Hematopoietic multipotent progenitor cell treated with erythropoietin and hydrocortisone succinate and interleukin-3 and kit ligand, for 4 days (in vitro differentiated cells): ENCODE measurements at places on chromosomes 12 and 14.
A peak's percentile ranks its signal among the peaks of the same experiment; 100 is the strongest.

- DNase-seq, result peak; percentile 23
These were observed 1.8 kb upstream of the MIS18BP1 start for GRCh38 chr14:45254771-45255170.

DNA sequence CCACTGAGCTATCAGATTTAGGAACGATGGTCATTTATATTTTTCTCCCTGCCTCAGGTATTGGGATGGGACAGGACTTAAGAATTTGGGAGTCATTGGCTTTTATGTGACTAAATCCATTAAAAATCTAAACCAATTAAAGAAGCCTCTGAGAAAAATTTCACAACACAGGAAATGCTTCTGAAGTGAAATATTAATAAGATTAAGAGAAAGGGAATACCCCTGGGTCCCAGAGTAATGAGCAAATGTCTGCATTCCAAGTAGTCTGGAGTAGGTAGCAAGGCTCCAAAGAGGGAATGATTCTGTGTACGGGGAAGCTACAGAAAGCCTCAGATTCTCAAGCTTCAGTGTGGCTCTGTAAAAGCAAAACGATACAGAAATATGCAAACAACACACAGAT is 707 bp upstream of the MED6 start:
- DNase-seq, result no peak

GRCh38 chr14:69693801-69694729 is 72.9 kb upstream of the SRSF5 start:
- DNase-seq, result peak; percentile 68

- DNase-seq, result no peak
These were observed 167.9 kb upstream of the AVPR1A start for GRCh38 chr12:63318933-63319332.

DNA sequence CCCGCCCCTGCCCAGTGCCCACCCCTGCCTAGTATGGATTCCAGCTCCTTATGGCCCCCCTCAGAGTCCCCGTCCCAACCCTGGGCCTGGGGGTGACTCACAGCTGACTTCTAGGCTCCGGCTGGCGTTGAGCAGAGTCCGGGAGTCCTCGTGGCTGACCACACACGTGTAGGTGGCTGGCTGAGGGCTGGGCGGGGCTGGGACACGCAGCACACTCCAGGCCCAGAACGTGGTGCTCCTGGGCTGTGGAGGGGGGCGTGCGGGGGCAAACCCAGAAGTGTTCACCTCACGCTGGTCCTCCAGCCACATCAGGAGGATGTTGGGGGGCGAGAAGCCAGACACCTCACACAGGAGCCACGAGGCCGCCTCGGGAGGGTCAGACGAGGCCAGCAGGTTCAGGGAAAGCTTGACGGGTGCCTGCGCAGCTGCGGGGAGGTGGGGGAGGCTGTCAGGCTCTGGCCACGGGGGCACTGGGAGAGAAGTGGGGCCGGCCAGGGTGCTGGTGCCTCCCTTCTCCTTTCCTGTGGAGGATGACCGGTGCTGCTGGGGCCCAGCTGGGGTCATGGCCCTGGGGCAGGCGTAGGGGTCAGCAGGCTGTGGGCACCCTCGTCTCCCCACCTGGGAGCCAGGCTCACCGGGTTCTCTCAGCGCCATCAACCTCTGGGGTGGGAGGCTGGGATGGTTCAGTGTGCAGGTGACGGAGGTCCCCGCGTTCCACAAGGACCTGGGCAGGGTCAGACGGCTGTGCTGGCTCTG is 314.1 kb downstream of the TMEM121 start:
- no peak for DNase-seq

DNA sequence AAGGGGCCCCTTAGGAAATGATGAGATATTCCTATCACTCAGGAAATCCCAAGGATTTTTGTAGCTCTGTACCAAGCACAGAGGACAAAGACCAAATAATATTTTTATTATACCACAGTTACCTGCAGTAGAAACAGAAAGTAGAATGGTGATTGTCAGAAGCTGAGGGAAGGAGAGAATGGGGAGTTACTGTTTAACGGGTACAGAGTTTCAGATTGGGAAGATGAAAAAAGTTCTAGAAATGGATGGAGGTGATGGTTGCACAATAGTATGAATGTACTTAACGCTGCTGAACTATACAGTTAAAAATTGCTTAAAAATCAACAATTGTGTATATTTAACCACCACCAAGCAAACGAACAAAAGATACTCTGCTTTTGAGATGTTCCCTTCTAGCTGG is 24.1 kb downstream of the FLVCR2 start:
- DNase-seq, result no peak

DNA sequence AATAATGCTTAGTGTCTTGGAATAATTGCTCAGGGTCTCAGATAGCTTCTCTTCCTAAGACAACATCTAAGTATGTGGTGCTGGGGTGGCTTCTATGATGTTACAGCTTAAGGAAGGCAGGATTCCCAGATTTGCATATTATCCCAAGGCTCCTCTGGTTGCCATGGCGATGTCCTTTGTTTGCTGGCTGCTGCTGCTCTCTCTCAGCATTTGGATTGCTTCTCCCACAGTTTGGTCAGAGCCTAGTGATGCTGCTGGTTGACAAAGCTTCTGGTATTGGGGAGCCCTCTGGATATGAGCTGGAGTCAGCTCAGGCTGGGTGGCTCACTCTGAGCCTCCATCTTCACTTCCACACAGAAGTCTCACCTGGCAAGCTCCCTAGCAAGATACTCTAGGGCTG is 56.4 kb upstream of the FBXO33 start:
- no peak for DNase-seq

- no peak for DNase-seq
These were observed 81.2 kb downstream of the TMEM260 start for GRCh38 chr14:56660677-56661389.

DNA sequence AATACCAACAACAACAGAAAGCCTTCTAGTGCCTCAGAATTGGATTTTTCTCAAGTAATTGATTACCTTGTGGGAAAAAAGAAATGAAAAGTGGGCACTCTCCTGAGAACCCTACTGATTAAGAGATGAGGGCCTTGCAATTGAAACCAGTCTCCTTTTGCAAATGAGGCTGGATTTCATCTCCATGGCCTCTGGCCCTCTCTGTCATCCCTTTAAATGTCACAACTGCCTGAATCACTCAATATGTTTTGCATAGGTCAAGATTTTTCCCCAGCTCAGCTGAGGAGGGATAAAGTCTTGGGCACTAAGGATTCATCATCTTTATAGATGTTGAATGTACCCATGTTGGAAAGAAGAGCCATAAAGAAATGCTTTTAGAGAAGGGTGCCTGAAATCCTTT is 166.4 kb downstream of the RMST start:
- DNase-seq, result no peak

- peak; percentile 80 for DNase-seq
These were observed 231.4 kb upstream of the RTL1 start for GRCh38 chr14:101134851-101135433.

DNA sequence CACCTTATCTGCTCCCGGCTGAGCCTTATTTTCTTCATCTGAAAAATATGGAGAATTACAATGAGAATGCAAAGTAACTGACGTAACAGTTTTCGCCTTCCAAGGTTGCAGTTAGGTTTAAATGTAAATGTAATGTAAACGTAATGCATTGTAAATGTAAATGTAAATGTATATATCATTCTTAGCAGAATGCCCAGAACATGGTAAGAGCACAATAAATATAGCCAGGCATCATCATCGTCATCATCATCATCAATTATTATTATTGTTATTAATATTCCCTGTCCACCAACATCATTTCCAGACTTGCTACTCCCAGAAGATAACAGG is 770.0 kb downstream of the MED13L start:
- no peak for DNase-seq

DNA sequence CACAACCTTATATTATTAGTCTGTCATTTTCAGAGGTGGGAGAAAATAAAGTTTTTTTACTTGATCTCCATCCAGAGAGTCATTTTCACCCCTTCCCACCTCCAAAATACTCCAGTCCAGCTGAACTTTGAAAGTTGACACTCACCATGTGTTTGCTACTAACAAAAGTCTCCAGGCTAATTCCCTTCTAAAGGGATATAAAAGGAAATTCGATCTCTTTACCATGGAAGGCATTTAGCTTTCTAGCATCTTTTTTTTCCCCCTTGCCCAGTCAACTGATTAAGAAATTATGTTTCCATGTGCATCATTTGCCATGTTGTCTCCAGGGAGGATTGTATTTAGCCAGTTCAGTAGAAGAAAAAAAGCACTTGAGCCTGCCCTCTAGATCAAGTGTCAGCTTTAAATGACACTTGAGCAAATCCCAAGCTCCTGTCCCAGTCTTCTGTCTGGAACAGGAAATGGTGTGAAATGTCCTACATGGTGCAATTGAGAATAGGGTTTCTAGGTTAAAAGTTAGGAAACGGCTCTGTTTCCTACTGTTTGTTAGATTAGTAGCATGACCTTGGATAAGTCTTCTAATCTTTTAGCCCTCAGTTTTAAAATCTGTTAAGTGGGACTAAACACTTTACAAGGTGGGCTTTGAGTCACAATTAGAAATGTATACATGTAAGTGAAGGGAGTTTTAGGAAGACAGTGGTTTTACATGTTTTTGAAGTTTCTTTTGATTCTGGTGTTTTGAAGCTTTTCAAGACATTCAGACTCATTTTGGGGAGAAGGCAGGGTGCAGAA is 67.2 kb downstream of the GNS start:
- DNase-seq, result no peak

DNA sequence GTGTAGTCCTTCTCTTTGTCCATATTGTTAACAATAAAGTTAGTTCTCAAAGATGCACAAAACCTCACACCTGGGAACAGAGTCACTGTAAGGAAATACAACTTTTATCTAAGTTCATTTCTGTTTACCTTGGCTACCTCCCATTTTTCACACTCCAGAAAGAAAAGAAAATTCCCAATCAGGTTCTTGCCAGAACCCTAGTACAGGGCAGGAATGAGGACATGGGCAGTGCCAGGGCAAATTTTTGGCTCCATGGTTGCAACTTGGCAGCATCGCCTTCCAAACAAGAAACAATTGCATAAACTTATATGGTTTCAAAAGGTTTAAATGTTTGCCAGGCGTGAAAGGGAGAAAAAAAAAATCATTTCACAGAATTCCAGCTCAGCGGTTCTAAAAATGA is 296.3 kb upstream of the PRKD1 start:
- DNase-seq, result no peak

GRCh38 chr12:6343518-6343917 is 1.6 kb upstream of the TNFRSF1A start:
- no peak for DNase-seq

GRCh38 chr12:214003-214741 is at the start of gene SLC6A12:
Gene SLC6A12, minus strand, starts transcription at chr12:214157. Its CDS starts 4,171 bp downstream, at chr12:209986.
- DNase-seq, result no peak

- DNase-seq, result peak; percentile 23
These were observed 15.7 kb upstream of the STON2 start for GRCh38 chr14:81415781-81416180.

DNA sequence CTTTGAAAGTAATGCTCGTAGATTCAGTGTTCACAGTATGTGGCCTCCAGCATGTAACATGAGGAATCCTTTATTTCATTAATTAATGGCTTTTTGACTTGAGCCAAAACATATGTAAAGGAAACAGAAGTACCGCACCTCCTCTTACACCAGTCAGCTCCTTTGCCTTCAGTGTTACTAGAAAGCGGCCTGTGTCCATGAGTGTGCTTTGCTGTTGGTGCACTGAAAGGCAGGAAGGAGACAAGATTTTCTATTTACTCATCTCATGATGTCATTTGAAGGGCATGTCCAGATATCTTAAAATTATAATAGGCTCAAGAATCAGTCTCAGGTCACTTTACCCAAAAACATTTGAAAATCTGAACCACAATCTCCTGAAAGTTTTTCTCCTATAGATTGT is 9.9 kb upstream of the CCT2 start:
- DNase-seq, result no peak

DNA sequence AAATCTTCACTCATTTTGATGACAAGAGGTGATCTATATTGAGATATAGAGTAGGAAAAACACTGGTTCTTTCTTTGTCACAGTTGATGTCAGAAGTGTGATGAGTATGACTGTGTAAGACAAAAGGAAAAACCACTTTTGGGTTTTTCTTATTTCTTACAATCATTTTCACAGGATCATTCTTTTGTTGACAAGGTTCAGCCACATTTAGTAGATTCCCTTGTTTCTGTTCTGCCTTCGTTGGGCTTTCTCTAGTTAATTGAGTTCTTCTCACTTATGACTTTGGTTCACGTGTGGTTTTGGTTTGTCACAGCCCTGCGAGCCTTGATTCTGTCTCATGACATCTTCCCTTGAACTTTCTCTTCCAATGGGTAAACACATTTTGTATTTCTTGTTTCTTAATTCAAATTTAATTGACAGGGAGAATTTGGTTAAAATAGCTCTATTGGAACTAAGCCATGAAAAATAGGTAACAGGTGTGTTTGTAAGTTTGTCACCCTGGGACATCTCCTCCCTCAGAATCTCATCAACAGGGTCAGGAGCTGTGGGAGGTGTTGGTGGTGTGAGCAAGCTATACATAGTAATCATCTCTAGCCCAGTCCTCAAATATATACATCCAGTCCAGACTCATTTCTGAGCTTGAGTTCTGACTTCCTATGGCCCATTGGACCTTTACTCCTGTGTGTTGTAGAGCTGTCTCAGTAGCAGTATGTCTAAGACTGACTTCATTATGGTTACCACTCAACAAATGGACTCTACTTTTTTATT is 255.3 kb downstream of the BMP4 start:
- DNase-seq, result no peak

- no peak for DNase-seq
These were observed 87.8 kb upstream of the EEA1 start for GRCh38 chr12:93016752-93017350.

DNA sequence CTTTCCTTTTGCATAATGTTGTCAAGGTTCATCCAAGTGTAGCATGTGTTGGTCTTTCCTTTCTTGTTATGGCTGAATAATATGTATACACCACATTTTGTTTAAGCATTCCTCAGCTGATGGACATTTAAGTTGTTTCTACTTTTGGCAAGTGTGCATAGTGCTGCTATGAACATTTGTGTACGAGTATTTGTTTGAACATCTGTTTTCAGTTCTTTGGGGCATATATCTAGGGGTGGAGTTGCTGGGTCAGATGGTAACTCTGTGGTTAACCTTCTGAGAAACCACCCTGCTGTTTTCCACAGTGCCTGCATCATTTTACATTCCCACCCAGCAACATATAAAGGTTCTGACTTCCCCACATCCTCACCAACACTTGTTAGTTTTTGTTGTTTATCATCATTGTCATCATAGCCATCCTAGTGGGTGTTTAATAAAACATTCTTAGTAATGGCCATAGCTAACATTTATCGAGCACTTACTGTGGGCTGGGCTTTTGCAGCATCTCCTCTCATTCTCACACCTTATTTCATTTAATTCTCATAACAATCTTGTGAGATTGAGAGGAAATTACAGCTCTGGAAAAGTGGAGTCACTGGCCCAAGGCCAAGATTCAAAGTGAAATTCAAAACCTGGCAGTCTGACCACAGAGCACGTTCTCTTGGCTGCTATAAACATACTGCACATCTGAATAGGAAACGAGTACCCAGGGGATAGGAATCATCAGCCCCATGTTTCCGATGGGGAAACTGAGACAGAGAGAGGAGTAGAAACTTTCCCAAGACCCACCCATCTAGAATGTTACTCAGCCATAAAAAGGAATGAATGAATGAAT is 193.6 kb downstream of the KSR2 start:
- no peak for DNase-seq

DNA sequence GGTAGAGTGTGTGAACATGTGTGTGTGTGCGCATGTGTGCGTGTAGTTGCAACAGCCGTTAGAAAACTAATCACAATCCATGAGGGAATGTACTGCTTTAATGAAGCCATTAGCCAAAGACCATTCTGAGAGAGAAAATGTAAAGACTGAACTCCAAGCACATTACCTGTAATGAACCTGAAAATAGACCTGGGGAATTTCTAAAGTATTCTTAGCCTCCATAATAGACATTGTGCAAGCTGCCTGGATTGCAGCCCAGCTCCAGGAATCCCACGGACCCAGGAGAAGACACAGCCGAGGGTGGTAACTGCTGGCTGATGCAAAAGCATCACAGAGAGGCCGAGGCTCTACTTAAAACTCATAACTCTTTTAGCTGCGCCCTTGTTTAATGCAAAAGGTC is 156.6 kb downstream of the SLC15A4 start:
- DNase-seq, result no peak
